Fibroblast of skin of right quadriceps (primary cell): ENCODE measurements at places on chromosomes 12 and 14.
A peak's percentile ranks its signal among the peaks of the same experiment; 100 is the strongest.

- no peak for DNase-seq
Measured at GRCh38 chr12:14982991-14983390, 10.1 kb downstream of the PDE6H start.

DNA sequence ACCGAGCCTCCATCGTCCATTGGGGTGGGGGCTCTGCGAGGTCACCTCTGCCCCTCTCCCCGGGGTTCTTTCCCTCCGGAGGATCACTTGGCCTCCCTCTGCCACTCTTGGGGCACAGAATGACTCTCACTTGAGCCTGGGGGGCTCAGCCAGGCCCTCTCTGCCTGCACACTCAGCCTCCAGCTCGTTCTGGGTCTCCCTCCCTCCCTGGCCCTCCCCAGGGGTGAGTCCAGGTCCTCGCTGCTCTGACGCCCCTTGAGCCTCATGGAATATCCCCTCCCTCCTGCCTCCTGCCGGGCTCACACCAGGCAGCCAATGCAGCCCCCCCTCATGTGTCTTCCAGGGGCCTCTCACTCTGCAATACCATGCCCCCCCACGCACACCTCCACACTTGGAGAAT is 17.7 kb upstream of the SFSWAP start:
- no peak for DNase-seq

DNA sequence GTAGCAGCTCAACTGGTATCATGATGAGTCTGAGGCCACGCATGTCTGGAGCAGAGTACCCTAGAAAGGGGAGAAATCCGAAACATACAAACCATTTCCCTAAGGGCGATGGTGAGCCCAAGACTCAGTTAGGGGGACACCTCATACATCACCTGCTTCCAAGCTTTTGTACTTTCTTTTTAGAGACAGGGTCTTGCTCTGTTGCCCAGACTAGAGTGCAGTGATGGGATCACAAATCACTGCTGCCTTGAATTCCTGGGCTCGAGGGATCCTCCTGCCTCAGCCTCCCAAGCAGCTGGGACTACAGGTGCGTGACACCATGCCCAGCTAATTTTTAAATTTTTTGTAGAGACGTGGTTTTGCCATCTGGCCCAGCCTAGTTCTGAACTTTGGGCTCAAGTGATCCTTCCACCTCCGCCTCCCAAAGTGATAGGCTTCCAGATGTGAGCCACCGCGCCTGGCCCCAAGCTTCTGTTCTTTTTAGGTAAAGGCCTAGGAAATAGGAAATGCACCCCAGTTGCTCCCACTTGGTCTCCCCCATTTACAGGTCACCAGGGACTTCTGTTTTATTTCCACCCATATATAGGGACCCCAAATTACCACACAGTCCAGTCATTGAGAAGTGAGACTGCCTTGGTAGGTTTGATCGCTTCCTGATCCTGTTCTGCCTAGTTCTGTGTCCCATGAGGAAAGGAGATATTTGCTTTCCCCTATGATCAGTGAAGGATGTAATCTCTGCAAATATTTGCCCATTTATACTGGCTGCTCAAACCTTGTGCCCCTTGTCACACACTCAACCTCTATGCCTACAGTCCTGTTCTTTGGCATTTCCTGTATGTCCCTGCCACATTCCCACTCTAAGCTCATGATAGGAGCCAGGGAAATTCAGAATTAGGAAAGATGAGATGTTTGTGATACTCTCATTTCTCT is at the start of gene APOF:
TSS of gene APOF (minus strand) at position 728 of the 930 bp plus-strand sequence. CDS start at position 616, 112 bp downstream.
- no peak for DNase-seq

GRCh38 chr12:5267603-5268423 is 164.1 kb upstream of the NTF3 start:
- DNase-seq = peak; percentile 75

DNA sequence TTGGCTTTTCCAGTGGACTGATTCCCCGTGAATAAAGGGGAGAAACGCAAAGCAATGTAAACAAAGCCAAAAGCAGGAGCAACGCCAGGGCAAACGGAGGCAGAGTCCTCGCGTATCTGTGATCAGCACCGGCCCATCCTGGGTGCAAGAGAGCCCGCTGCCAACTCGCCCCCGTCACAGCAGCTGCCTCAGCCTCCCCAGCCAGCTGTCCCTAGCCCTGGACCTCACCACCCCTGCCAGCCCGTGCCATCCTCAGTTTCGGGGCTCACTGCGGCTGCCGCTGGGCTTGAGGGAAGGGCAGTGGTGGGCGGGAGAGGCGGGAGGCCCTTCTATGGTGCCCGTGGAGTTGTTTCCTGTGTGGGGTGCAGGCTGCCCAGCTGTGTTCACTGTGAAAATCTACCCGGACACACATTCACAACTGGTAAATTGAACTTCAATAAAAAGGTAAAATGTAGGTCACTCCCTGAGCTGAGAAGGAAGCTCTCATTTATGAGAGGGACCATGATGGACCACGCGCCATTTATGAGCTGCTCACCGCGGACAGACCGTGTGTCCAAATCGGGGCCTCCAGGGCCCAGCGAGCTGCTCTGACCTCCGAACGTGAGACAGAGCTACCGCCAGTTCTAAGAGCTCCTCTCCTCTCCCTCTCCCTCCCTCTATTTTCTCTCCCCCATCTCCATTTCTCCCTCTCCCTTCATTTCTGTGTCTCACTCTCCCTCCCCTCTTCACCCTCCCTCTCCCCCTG is 330.5 kb upstream of the SFSWAP start:
- DNase-seq = no peak

- peak; percentile 92 for DNase-seq
Measured at GRCh38 chr12:90058704-90059103, 350.1 kb upstream of the ATP2B1 start.

DNA sequence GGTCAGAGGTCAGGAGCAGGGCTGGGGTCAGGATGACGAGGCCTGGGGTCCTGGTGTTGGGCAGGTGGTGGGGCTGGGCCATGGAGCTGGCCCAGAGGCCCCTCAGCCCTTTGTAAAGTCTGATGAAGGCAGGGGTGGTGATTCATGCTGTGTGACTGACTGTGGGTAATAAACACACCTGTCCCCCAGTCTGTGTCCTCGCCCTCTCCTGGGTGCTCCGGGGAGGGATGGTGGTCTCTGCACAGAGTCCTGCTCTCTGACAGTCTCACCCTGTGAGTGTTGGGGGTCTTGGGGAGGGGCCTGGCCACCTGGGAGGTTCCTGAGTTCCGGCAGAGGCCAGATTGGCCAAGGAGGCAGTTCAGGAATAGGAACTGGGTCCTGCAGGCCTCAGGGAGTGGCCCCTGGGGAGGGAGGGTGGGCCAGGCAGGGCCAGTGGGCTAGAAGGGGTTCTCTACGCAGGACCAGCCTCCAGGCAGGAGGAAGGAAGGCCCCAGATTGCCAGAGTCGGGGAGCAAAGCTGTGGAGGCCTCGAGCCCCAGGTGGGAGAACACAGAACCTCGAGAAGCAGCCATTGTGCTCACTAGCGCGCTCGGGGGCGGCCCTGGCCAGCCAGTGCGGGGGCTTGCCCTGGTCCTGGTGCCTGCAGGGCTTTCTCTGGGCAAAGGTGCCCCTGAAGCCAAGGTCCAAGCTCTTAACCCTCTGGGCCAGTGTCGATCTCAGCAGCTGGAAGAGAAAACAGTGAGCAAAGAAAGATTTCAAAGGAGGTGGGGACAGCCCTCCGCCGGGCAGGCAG is 14.4 kb downstream of the ACADS start:
- no peak for DNase-seq

DNA sequence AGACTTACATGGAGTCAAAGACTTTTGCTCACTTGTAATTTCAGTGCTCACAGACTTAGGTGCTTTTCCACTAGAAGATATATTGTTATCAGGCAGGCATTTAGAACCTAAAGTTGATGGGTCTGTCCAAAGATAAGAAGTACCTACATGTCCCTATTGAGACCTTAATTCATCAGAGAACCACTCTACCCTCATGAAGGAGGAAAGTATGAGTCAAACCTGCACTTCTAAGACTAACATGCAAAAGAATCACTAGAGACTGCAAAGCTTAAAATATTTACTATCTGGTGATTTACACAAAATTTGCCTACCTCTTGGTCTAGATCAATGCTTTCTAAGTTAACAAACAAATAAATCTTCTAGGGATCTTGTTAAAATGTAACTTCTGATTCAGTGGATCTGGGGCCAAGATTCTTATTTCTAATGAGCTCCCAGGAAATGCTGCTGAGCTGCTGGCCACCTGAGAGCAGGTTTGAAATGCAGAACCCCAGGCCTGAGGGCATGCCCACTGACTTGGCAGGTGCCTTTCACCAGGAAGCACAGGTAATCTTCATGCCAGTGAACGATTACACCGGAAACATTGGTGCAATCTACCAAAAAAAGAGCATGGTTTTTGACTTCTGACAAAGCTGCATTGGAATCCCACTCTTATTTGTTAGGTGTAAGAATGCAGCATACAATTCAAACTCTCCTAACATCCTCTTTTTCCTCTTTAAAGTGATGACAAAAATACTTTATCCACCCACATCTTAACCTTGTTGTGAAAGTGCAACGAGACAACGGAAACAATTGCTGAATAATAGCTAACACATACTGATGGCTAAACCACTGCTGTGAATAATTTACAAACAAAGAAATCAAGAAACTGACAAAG is 214.2 kb downstream of the ADAMTS20 start:
- no peak for DNase-seq

- DNase-seq = no peak
Measured at GRCh38 chr14:58832095-58832521, 194.3 kb downstream of the DACT1 start.

DNA sequence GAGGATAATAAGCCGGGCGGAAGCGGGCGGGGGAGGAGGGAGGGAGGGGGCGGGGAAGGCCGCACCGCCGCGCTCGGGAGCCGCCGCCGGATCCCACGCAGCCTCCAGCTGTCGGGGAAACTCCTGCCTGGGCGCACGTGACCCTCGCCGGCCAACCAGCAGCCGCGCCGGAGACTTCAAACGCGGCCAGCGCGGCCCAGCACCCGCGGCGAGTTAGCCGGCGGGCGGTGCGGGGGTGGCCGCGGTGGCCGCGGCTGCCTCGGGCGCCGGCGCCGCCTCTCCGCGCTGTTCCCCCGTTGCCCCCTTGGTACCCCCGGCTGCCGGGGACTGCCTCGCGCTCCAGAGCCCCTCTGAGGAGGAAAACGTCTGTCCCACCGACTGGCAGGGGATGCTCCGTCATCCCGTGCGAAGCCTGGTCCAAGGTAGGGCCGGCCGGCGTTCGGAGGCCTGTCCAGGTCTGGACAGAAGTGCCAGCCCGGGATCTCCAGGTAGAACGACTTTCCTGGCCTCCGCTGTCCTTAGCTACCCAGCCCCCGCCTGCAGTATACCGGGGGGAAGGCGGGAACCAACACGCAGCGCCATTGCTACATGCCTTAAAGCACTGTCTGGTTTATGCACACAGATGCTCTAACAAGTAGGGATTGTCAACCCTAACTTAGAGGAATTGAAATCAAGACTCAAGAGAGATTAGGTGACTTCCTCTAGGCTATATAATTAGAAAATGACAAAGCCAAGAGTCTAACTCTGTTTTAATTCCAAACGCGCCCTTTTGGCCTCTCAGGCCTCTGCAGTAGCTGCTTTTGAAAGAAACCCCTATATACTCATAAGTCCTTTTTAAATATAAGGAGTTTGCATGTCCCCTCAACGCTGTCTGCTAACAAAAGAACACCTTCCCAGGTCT is at the start of gene YAF2:
TSS of gene YAF2 (minus strand) at position 9 of the 901 bp plus-strand sequence. CDS start 68 bp downstream, outside the sequence.
- peak; percentile 87 for DNase-seq

DNA sequence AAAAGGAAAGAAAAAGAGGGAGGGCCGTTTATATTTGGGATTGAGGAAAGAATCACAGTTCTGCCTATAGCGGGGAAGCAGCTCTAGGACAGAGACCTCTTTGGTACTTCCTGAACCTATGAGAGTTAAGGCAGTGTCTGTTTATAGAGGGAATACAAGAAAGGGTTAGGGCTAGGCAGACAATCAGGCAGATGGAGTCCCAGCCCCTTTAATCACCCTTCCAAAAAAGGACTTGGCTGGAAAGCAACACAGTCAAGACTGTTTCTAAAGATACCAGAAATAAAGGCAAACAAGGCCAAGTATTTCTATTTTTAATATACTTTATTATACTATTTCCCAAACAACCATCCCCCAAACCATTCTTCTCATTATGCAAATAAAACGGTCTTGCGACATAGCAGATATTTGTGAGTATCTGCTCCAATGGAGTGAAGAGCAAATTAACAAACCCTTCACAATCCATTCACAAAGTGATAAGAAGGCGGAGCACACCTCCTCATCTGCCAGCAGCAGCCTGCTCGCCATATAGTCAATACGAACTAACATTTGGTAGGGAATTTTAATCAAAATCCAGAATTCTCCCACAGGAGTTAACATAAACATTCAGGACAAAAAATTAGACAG is 697 bp upstream of the GRIP1 start:
- DNase-seq = no peak
